ENCODE measurements at places on chromosomes 5 and 9. TPM values are rescaled to one million over a fixed set of nuclear protein-coding genes. Genes with fewer than 3 reads are reported as not detected.

Gene SKIC3
- total RNA-seq = 216 TPM

Gene SLC36A2
- not detected for total RNA-seq

Gene HARS2
- total RNA-seq = 31.0 TPM

Gene ALDH1B1
- 11.9 TPM for total RNA-seq

Gene PCDHA12
- total RNA-seq = 19.8 TPM

Gene HMMR
- total RNA-seq = 3.0 TPM

Gene NUDT12
- total RNA-seq = 34.8 TPM

Gene STPG3
- total RNA-seq = not detected

Gene SPATA31E1
- total RNA-seq = not detected

Gene MAT2B
- total RNA-seq = 47.7 TPM

Gene PCDH1
- 27.0 TPM for total RNA-seq

Gene CCL27
- 0.31 TPM for total RNA-seq

Gene SPARC
- total RNA-seq = 90.8 TPM

Gene TTC23L
- 3.4 TPM for total RNA-seq

Gene DNAJC18
- total RNA-seq = 46.6 TPM

Gene QRFP
- not detected for total RNA-seq

Gene TBC1D2
- 1.9 TPM for total RNA-seq

All from occipital lobe (tissue), 3 donors.